ENCODE measurements at places on chromosomes 7 and 10.

DNA sequence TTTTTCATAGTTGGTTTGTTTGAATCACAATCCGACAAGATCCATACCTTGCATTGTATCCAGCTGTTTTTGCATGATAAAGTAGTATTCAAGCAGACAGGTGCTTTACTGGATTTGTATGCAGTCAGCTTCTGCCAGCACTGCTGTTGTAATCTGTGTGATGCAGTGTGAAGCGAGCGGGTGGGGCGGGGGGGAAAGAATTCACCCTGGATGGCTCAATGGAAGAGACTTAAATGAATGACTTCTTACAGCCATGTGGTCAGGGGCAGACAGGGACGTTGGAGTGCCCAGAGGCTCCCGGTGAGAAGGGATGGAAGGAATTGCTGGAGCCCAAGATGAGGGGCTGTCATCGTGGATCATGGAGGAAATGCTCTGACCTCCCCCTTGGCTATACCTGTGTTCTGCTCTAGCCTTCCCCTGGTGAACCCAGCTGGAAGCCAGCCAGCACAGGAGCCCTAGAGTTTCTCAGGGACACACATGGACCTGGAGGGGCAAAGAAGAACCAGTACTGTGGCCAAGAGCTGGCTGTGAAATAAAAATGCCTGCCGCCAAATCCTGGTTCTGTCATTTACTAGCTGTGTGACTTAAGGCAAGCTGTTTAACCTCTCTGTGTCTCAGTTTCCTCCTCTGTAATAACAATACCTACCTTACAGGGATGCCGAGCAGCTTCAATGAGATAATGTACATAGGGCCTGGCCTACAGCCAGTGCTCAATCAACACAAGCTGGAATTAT lies 14.1 kb downstream of the NFE2L3 start:
- DNase-seq = no peak

GRCh38 chr7:45593121-45593541 lies 19.0 kb downstream of the ADCY1 start:
- no peak for DNase-seq

- no peak for DNase-seq
These were observed 23.1 kb downstream of the ADAMTS14 start for GRCh38 chr10:70695241-70696030.

- no peak for DNase-seq
These were observed 51.6 kb downstream of the PTPRZ1 start for GRCh38 chr7:121924269-121925186.
